ENCODE measurements at places on chromosomes 3 and 15.

DNA sequence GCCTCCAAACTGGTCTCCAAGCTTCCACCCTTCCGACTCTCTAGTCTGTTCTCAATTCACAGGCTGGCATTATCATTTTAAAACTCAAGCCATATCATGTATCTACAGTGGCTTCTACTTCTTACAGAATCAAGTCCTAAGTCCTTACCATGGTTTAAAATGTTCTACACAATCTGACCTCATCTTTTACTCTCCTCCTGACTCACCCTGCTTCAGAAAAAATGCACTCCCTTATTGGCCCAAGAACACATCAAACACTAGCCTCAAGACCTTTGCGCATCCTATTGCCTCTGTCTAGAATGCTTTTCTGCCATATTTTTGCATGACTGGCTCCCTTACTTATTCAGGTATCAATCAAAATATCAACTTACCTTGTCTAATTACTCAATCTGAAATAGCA is 11.0 kb downstream of the MRPL3 start:
- no peak for DNase-seq

- DNase-seq = no peak
These were observed 220.1 kb upstream of the RORA start for GRCh38 chr15:61449186-61449702.

DNA sequence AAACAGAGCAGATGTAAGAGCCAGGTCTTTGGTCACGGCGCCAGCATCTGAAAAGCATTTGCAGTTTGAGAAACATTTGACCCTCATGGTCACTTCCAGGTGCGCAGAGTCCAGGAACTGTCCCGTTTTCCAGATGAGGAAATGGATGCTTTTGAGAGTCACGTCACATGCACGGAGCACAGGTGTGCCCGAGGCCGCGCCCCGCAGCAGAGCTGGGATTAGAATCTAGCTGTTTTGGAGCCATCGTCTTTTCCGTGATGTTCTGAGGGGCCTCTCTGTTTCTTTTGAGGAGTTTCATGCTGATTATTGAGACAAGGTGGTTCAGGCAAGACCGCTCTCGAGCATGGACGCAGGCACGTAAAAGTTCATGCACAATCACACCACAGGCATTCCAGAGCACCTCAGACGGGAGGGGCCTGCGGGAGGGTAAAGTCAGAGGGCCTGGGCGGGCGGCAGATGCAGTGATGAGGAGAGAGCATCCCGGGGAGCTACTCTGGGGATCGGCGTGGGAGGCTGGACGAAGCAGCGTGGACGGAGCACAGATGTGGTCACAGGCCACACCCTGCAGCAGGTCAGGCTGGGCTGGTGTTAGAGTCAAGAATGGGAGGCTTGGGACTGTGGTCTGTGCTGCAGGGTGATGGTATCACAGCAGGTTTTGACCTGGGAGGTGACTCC is 139.2 kb upstream of the MEF2A start:
- DNase-seq = no peak

- DNase-seq = no peak
These were observed 2.5 kb downstream of the NBEAL2 start for GRCh38 chr3:46981932-46982471.

All from esophagus muscularis mucosa (tissue), 4 donors.